ENCODE measurements at places on chromosomes 5 and 9. TPM values are rescaled to one million over a fixed set of nuclear protein-coding genes. Genes with fewer than 3 reads are reported as not detected.

DNA sequence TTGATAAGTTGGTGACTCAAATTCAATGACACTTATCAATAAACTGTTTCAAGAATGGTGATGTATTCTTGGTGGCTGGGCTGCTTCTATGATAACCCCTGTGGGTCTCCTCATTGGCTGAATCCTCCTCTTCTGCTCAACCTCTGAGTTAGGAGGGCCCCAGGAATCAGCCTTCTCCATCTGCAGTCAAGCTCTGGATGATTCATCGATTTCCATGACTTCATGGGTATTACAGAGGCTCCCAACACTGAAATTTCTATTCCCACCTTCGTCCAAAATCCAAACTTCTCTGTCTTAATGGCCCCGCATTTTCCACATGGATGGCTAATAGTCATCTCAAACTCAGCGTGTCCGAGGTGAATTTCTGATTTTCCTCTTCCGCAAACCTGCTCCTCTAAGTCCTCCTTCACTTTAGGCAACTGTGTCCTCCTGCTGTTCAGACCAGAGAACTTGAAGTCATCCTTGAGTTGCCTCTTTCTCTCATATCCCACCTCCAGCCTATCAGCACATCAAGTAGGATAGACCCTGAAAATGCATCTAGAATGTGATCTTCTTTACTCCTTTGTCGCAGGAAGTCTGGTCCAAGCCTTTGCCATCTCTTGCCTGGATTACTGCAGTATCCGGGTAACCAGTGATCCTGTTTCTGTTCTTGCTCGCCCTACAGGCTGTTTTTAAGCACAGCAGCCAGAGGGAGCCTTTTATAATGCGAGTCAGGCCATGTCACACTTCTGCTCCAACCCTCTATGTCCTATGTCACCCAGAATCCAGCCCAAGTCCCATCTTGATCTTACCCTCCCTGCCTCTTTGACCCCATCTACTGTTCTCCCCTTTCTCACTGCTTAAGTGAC is 41.4 kb upstream of the IL7R start:
- no peak for DNase-seq

DNA sequence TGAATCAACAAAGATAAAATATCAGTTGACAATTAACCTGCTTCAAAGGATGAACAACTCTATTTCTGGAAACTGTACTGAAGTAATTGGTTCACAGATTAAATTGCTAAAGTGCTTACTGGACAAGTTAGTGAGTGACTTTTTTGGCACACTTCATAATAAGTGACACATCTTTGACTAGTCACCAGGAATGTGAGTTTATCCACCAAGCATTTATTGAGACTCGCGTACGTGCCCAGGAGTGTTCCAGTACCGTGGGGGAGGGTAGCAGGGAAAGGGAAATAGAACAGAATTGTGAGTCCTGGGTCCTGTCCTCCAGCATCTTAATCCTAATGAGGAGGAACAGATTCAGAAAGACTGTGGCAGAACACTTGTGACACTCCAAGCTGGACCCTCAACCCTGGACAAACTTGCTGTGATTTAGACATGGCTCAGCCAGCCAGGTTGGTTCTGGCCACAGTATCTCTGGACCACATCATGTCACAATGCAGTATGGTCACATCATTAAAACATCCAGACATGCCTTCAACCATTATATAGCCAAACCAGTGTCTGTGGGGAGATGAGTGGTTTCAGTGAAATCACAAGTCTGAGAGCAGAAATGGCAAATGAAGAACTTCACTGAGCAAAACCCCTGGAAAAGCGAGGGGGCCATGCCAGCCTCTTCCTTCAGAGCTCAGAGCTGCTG is 623.1 kb downstream of the BNC2 start:
- DNase-seq = no peak

- DNase-seq = no peak
Observed at GRCh38 chr5:10352430-10353240, 860 bp upstream of the MARCHF6 start.

DNA sequence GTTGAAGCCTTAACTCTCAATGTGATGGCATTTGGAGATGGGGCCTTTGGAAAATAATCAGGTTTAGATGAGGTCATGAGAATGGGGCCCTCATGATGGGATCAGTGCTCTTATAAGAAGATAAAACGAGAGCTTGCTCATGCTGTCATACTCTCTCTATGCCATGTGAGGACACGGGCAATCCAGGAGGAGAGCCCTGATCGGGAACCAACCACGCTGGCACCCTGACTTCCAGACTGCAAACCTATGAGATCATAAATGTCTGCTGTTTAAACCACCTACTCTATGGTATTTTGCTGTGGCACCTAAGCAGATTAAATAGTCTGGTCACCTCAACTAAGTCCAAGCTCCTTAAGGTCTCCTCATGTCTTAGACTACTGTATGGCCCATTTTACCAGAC is 10.0 kb downstream of the HMGCS1 start:
- DNase-seq = no peak

- DNase-seq = no peak
Observed at GRCh38 chr5:172180936-172181335, 7.1 kb downstream of the STK10 start.

DNA sequence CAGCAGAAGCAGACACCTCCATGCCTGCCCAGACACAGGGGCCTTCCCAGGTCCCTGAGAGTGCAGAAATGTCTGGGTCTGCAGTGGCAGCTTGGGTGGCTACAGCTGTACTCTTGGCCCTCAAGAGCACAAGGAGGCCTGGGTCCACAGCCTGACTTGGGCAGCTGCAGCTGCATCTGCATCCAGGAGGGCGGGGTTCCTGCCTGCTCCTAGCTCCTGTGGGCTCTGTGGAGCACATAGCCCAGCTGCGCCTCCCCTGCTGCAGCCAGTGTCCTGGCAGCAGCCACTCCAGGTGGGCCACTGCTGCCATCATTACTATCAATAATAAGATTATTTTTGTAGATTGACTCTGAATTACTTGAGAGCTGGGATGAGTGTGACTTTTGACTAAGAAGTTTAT is 162.0 kb upstream of the PTCH1 start:
- no peak for DNase-seq

Gene EIF4E1B
- total RNA-seq = not detected

Gene MAP1B
- 99.2 TPM for total RNA-seq

DNA sequence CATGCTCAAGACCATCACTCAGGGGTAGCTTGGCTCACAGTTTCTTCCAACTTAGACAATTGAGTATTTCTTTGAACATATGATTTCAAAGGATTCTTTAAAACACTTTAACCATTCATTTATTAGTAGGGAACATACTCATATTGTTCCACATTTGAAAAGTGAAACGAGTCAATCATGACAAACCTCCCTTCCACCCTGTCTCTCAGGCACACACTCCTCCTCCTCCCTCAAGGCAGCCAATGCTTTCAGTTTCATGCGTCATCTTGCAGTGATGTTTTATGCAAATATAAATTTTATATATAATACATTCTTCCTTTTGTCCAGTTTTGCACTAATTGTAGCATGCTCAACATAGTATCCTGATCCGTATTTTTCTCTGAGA is 126.0 kb upstream of the BOD1 start:
- DNase-seq = no peak

GRCh38 chr5:110018509-110018908 is 328.8 kb downstream of the MAN2A1 start:
- DNase-seq = no peak

Gene ZBTB5
- total RNA-seq = 14.2 TPM

Gene DDX4
- total RNA-seq = 0.42 TPM
